Caco-2 (cell line): ENCODE measurements at places on chromosomes 5 and 9. TPM values are rescaled to one million over a fixed set of nuclear protein-coding genes. Genes with fewer than 3 reads are reported as not detected.
A peak's percentile ranks its signal among the peaks of the same experiment; 100 is the strongest.

DNA sequence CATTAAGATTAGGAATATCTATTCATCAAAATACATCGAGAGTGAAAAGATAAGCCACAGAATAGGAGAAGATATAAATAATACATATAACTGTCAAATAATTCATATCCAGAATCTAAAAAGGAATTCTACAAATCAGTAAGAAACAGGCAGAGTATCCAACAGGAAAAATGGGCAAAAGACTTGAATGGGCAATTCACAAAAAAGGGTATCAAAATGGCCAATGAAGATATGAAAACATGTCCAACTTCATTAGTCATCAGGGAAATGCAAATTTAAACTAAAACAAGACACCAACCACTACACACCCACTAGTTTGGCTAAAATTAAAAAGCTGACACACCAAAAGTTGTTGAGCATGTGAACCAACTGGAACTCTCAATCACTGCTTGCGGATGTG lies 206.9 kb upstream of the TBC1D2 start:
- no peak for DNase-seq
- H3K4me1 ChIP-seq, result no peaks in the 10 kb centered on the region
- H3K27ac ChIP-seq, result no peak overlapping the region
- no peaks in the 10 kb centered on the region for H3K27me3 ChIP-seq
- H3K4me3 ChIP-seq, result no peak overlapping the region

DNA sequence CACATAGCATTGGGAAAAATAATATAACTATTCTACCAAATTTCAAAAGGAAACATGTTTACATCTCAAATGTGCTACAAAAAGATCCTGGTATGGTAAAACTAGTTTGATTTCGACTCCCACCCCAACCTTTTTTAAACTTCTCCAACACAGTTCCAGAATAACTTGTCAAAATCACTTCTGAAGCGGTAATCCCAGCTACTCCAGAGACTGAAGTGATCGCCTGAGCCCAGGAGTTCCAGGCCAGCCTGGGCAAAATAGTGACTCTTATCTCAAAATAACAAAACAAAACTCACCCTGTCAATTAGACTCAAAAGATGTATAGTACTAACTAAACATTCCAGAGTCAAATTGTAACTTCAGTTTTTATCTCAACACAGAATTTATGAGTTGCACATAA lies 71.3 kb upstream of the RNF38 start:
- no peaks in the 10 kb centered on the region for H3K36me3 ChIP-seq
- peak overlapping the region; percentile 3 for H3K27ac ChIP-seq
- H3K27me3 ChIP-seq, result no peaks in the 10 kb centered on the region
- H3K4me3 ChIP-seq, result no peak overlapping the region
- DNase-seq, result no peak

DNA sequence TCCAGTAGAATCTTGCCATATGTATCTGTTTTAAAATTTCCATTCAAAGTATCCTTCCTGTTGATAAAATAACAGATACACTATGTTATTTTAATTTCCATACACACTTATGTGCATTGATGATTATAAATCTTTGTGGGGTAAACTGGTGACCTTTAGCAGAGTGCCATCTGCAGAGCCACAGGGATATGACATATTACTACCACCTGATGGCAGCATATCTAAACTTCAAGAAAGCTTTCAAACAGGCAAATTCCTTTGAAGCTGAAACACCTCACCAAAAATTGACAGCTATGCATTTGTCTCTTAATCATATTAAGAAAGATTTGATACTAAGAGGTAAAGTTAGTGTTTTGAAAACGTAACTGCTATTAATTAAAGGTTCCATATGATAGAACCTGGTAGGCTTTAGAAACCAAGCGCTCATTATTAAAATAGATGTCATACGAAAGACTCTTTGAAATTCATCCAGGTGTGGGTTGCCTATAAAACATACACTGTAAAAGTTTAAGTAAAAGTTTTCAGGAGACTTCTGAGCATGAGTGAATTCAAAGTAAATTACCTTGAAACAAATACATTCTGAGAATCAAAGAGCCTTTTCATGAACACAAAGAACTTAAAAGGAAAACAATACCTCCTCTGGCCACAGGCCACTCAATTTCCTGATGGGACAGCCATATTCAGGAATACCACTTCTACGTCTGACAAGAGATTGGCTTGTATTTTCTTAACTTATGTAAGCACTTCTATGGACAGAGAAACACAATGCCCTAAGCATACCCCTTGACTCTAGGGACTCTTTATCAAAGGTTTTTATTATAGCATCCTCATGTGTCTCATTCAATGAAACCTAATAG lies 93.3 kb downstream of the KIAA0825 start:
- no peaks in the 10 kb centered on the region for H3K36me3 ChIP-seq
- no peak overlapping the region for H3K27ac ChIP-seq
- peak; percentile 30 for DNase-seq
- no peaks in the 10 kb centered on the region for H3K4me1 ChIP-seq
- no peak overlapping the region for H3K4me3 ChIP-seq

- no peak overlapping the region for H3K4me3 ChIP-seq
- no peaks in the 10 kb centered on the region for H3K36me3 ChIP-seq
- DNase-seq, result peak; percentile 4
- no peaks in the 10 kb centered on the region for H3K27me3 ChIP-seq
Measured at GRCh38 chr5:59661954-59662615, 231.4 kb downstream of the PDE4D start.

- no peak for DNase-seq
- H3K27me3 ChIP-seq, result no peaks in the 10 kb centered on the region
- H3K36me3 ChIP-seq, result no peaks in the 10 kb centered on the region
- no peak overlapping the region for H3K4me3 ChIP-seq
- H3K27ac ChIP-seq, result no peak overlapping the region
Measured at GRCh38 chr9:80605129-80605528, 1033.4 kb downstream of the TLE4 start.

DNA sequence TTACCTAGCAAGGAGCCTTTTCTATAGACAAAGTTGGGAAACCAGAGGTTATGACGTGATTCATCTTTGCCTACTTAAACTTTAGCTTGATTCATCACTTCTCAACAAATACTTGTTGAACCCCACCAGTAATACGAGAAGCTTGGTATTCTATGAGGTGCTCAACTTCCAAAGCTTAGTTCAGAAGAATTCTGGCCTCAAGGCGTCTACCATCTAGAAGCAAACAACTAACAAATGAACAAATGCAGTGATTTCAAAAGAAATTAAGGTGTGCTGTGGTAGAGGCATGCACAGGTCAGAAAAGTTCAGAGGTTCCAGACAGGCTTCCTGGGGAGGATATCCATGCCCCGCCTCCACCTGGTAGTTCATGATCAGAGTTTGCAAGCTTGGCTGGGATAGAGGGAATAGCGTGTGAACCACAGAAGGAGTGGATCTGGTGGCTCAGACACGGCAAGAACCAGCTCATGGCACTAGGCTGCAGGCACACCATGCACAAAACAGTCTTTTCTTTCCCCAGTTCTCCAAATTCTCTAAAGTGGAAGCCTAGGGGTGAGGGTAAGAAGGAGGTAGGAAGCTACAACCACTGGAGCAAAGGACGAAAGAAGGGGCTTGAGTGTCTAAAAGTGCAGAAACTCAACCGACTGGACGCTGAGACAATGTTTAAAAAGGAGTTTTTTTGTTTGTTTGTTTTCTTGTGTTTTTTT lies 473.0 kb downstream of the RAB3C start:
- no peaks in the 10 kb centered on the region for H3K27me3 ChIP-seq
- no peaks in the 10 kb centered on the region for H3K36me3 ChIP-seq

DNA sequence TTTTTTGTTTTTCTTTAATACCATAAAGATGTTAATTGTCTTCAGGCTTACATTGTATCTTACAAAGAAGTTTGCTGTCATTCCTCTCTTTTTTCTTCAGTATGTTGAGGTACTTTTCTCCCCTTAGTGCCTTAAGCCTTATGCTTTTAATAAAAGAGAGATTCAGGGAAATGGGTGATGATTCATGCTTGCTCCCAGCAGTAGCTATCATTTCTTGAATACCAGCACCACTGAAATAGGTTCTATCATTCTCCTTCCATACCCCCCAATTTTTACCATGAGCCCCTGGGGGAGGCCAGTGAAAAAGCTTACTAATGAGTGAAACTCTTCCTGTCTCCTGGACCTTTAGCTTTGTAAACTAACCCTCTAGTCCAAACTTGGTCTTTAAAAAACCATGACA lies 165.0 kb downstream of the FBXL7 start:
- no peaks in the 10 kb centered on the region for H3K27me3 ChIP-seq
- H3K36me3 ChIP-seq, result no peaks in the 10 kb centered on the region
- no peak overlapping the region for H3K4me3 ChIP-seq

IL17B gene
- total RNA-seq, result not detected in 2 replicates

FBXO10 gene
- total RNA-seq, result 6.9 and 8.1 TPM in 2 replicates
